Stimulated activated CD4-positive, alpha-beta T cell treated with anti-CD3 and anti-CD28 coated beads, Interleukin-1b, Interleukin-23, amount 100 ng/mL, for 1 hour (primary cell): ENCODE measurements at places on chromosomes 16 and 17.

DNA sequence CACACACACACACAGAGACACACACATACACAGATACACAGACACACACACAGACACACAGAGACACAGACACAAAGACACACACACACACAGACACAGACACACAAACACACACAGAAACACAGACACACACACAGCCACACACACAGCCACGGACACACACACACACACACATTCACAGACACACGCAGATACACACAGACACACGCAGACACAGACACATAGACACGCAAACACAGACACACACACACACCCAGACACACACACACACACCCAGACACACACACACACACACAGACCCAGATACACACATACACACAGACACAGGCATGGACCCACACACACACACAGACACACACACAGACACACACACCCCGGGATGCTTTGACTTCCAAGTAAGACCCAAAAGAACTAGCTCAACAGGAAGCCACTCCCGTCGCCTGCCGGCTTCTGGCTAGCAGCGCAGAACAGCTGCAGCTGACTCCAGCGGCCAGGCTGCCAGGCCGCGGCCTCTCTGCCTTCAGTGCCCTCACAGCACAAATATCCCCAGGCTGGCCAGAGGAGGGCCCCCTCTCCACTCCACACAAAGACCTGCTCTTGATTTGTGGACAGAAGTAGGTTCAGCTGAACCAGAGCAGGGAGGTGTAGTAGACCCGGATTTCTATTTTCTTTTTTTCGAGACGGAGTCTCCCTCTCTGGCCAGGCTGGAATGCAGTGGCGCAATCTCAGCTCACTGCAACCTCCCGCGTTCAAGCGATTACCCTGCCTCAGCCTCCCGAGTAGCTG, 6.0 kb upstream of the CHRNE start:
- peak; percentile 37 for DNase-seq

DNA sequence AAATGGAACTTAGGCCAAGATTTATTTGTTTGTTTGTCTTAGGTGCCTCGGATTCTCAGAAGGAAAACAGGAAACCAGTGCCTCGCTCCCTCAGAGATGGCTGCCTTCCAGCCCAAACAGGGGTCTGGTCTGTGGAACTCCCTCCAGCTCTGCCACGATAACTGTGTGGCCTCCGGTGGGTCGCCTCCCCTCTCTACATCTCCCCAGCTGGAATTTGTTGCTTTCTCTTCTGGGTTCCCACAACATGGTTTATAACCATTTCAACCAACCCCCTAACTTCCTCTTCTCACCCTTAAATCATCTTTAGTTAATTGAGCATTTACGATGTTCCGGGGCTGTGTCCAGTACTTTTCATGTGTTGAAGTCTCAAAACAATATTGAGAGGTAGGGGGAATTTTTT, 30.9 kb upstream of the PLLP start:
- no peak for DNase-seq

DNA sequence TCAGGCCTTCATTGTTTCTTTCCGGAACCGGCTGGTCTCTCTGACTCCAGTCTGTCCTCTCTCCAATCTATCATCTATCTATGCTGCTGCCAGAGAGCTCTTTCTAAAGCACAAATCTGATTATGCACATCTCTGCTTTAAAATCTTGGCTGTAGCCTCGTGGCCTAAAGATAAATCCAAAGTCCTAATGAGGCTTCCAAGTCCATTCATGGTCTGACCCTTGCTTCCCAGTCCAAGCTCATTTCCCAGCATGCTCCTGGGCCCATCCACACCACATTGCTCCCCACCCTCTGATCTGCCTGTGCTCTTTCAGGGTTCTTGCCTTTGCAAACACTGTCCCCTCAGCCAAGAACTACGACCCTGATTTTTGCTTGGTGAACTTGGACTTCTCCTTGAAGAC, 21.5 kb upstream of the PHB1 start:
- no peak for DNase-seq

- no peak for DNase-seq
Measured at GRCh38 chr17:28247671-28248555, 71.1 kb upstream of the TMEM97 start.

- DNase-seq, result no peak
Measured at GRCh38 chr16:73215678-73216377, 167.9 kb upstream of the ZFHX3 start.

DNA sequence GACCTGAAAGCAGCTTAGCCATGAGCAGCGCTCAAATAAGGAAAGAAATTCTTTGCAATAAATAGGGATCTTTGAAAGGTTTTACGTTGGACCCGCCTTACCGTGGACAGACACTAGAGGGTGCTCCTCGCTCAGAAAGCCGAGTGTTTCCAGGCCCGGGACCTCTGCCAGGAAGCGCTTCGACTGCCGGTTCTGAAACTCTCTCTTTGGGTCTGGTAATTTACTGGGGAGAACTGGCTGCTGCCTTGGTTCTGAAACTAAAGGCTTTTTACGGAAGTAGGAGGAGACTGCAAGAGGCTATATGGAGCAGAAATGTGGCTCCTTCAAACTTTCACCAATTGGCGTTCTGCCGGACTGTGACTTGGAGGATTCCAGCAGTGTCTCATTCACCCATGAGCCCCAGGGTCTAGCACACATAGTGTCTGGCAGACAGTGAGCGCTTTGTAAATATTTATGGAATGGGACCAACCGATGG, 45.6 kb upstream of the HOXB9 start:
- DNase-seq, result peak; percentile 41

GRCh38 chr16:65534121-65534528, 412.3 kb upstream of the CDH11 start:
- DNase-seq, result no peak

DNA sequence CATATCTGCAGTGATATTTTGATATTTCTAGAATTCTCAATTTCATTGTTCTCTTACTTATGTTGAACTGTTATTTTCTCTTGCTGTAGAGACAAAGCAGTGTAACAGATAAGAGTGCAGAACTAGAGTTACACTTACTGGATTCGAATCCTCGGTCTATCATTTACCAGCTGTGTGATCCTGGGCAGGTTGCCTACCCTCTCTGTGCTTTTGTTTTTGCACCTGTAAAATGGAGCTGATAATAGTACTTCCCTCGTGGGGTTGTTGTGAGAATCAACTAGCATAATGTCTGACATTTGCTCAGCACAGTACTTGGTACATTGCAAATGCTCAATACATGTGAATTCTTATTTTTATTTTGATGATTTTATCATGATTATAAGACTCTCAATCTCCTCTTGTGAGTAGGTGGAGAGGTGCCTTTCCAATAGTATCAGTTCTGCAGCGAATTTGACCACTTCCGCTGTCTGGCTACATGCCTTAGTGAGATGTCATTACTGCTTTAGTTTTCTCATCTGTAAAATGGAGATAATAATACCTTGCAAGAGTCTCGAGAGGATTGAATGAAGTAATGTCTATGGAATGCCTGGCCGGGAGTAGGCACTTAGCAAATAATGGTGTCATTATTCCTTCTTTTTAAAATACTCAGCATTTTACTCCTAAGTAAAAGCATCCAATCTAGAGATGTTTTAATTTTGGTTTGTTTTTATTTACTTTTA, 312.2 kb upstream of the MAF start:
- DNase-seq, result no peak

GRCh38 chr16:54030451-54030850, 256.1 kb downstream of the IRX3 start:
- DNase-seq, result no peak

- no peak for DNase-seq
Measured at GRCh38 chr17:62032480-62032879, 32.6 kb downstream of the MED13 start.
